ENCODE measurements at places on chromosomes 16 and 17.

DNA sequence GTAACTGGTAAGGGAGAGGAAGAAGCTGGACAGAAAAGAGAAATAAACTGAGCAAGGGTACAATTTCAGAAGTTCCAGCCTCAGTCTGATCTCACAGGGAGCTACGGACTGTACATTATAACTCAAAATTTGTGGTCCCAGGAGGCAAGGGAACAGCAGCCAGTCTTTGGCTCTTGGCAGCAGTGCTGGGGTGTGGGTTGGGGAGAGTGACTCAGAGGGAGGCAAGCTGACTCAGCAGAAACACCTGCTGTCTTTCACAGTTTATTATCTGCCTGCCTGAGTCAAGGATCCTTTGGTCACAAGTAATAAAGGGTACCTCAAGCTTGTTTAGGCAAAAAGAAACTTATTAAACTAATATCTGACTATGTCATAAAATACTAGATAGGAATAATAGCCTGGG is 73.5 kb upstream of the KIF2B start:
- no peak for DNase-seq

DNA sequence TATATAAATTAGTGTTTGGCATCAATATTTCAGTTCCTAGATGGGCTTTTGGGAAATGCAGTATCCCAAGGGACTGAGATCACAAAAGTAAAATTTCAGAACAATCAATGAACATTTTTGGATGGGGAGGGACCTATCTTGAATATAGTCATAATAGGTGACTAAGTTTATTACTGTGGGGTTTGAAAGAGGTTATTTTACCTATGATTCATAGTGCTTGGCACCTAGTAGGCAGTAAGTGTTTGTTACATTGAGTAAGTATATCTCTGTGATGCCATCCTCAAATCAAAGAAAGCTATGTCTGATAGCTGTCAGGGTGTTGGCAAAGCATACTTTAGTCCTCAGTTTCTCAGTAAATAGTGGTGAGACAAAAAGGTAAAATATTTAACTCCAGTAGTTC is 36.9 kb downstream of the ZNF207 start:
- no peak for DNase-seq

GRCh38 chr16:70398177-70398743 is 40.6 kb downstream of the ST3GAL2 start:
- DNase-seq = no peak

DNA sequence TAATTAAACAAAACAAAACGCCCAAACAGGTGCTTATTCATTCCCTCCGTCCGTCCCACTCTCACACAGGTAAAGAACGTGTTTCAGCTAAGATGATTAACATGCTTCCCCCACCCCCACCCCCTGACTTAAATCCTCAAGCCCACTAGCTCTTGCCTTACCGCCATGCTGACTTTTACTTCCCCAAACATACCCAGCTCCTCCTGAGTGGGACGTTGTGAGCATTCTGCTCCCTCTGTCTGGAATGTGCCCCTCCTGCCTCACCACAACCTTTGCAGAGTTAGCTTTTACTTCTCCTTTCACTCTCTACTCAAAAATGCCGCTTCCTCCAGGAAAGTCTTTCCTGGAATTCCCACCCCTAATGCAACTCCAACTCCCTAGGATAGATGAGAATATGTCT is 774.0 kb upstream of the RBFOX1 start:
- DNase-seq = no peak

- DNase-seq = no peak
These were observed 25.9 kb downstream of the AP2B1 start for GRCh38 chr17:35612924-35613521.

DNA sequence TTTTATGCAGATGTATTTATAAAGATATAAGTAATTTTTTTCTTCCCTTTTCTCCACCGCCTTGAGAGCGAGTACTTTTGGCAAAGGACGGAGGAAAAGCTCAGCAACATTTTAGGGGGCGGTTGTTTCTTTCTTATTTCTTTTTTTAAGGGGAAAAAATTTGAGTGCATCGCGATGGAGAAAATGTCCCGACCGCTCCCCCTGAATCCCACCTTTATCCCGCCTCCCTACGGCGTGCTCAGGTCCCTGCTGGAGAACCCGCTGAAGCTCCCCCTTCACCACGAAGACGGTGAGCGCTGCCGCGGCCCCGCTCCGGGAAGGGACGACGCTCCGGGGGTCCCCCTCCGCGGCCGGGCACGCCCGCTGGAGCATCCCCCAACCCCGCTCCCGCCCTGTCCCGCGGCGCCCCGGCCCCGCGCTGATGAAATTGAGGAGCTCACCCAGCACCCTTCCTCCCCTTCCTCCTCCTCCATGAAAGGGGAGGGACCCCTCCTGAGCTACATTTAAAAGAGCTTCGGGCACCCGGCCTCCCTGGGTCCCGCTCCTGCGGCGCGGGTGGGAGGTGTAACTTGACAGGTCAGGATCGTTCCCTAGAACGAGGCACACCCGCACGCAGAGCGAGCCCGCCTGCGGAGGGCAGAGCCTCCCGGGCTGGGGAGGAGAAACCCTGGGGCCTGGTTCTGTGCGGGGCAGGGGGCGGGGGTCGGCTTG is 706 bp downstream of the HLF start:
- no peak for DNase-seq

GRCh38 chr17:8384801-8385378 is 1.9 kb upstream of the RPL26 start:
- no peak for DNase-seq
